ENCODE measurements at places on chromosomes 2 and 18.
A peak's percentile ranks its signal among the peaks of the same experiment; 100 is the strongest.

DNA sequence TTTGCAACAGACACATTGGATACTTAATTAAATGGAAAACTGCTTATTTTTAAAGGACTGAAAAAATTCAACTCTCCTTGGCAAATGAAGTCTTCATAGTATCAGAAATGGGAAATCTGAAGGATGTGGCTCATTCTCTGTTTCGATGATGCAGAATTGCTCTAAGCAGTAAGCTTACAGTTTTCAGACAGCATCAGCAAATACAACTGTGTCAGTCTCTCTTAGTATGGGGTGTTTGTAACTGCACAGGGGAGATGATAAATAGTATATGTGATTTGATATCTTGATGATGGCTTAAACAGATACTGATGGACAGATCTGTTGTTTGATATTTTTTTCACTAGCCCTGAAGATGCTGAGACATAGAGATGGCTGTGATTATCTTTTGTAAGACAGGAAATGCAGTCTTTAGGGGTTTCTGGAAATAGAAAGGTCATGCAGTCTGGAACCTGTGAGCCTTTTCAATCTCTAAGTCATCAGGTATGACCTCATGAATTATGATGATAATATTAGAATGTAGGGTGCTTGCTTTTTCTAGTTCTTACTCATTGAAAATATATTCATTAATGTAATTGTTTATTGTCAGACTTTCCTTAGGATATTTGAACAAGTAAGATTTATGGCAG is 84.2 kb downstream of the SLC4A10 start:
- no peak overlapping the region for H3K27ac ChIP-seq
- H3K27me3 ChIP-seq, result no peaks in the 10 kb centered on the region
- no peaks in the 10 kb centered on the region for H3K4me1 ChIP-seq
- H3K4me3 ChIP-seq, result no peak overlapping the region
- H3K36me3 ChIP-seq, result no peaks in the 10 kb centered on the region

- no peak overlapping the region for H3K4me3 ChIP-seq
- H3K27ac ChIP-seq, result no peak overlapping the region
- DNase-seq, result no peak
- H3K4me1 ChIP-seq, result peaks cover 23% of the 10 kb centered on the region
Measured at GRCh38 chr2:127718271-127718670, 17.0 kb downstream of the SFT2D3 start.

GRCh38 chr2:33153008-33153407 is 206.3 kb downstream of the LTBP1 start:
- H3K4me3 ChIP-seq, result no peak overlapping the region
- H3K27me3 ChIP-seq, result no peaks in the 10 kb centered on the region
- no peaks in the 10 kb centered on the region for H3K4me1 ChIP-seq
- DNase-seq, result no peak
- H3K36me3 ChIP-seq, result no peaks in the 10 kb centered on the region
- no peak overlapping the region for H3K27ac ChIP-seq

- H3K4me3 ChIP-seq, result no peak overlapping the region
- H3K4me1 ChIP-seq, result no peaks in the 10 kb centered on the region
Measured at GRCh38 chr2:212831671-212832199, 293.1 kb upstream of the ERBB4 start.

- no peak overlapping the region for H3K27ac ChIP-seq
- DNase-seq, result no peak
- peaks cover 4% of the 10 kb centered on the region for H3K4me1 ChIP-seq
- H3K4me3 ChIP-seq, result no peak overlapping the region
Measured at GRCh38 chr2:240394549-240394948, 40.9 kb upstream of the GPC1 start.

DNA sequence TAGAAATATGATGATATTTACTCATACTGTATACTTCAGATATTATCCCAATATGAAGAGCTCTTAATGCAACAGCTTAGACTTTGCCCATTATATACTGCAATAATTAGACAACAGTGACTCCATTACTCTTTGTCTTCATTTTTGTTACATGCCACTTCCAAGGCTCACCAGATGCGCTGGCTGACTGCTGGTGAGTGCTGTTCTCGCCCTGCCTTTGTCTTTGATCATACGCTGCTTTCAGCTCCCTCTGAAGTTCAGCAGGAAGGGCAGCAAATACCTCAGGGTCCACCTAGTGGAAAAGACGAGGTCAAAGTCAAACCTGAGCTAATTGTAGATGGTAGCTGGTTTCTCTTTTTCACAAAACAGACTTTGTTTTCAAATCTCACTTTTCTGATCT is 66.3 kb downstream of the EIF5B start:
- H3K36me3 ChIP-seq, result no peaks in the 10 kb centered on the region
- DNase-seq, result no peak
- no peaks in the 10 kb centered on the region for H3K27me3 ChIP-seq
- H3K4me3 ChIP-seq, result no peak overlapping the region
- H3K27ac ChIP-seq, result peak overlapping the region; percentile 79
- peaks cover 24% of the 10 kb centered on the region for H3K4me1 ChIP-seq

DNA sequence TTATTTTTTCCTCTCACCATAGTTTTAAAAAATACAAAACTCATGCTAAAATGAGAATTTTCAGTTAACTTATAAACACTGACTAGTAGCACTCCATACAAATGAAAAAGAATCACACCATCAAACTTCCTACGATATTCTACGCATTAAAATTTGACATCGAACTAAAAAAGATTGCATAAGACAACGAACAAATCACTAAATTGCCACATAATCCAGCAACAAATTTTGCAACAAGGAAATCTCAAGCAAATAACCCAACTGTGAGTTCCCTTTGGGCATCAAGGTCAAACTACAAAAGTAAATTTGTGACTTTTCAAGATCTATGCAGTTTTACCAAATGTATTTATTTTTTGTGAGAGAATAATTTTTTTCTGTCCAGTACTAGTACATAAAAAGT is 1.5 kb downstream of the MAP3K2 start:
- no peak for DNase-seq
- H3K4me1 ChIP-seq, result peaks cover 50% of the 10 kb centered on the region
- no peaks in the 10 kb centered on the region for H3K27me3 ChIP-seq
- peak overlapping the region; percentile 99 for H3K27ac ChIP-seq
- no peaks in the 10 kb centered on the region for H3K36me3 ChIP-seq

DNA sequence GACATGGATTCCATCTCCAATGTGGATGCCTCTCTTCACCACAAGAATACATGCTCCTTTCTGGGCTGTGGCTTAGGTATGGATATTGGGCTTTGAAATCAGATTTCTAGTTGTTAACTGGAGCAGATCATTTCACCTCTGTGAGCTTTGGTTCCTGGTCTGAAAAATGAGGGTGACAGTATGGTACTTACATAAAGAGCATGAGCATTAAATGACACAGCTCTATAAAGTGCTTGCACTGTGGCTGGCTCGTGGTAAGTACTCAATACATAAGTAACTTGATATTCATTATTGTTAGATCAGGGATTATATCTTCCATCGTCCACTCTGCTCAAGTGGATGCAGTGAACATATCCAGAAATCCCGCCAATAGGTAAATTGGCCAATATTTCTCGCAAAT is 33.4 kb downstream of the ARHGAP25 start:
- DNase-seq, result no peak
- H3K4me3 ChIP-seq, result no peak overlapping the region
- no peaks in the 10 kb centered on the region for H3K36me3 ChIP-seq
- no peak overlapping the region for H3K27ac ChIP-seq
